Upper lobe of left lung (tissue), 6 donors: ENCODE measurements at places on chromosomes 12 and 14.

GRCh38 chr14:68955164-68955850 is 23.8 kb downstream of the ACTN1 start:
- DNase-seq, result no peak

DNA sequence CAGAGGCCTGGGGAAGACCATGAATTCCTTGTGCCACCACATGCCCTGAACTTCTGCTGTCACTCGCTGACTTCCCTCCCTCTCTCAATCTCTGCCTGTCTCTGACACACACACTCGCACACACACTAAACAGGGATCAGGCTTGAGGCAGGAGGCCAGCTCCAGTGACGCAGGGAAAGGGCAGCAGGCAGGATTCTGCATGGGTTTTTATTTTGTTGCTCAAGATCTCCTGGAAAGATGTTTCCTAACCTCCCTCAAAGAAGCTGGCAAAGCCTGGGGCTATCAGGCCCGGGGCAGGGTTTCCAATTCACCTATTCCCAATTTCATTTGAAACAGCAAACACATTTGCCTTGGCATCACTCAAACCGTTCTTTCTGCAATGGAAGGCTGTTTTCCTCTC is 27.7 kb upstream of the PEX5 start:
- DNase-seq, result no peak

- no peak for DNase-seq
Measured at GRCh38 chr14:26934151-26934550, 336.3 kb upstream of the NOVA1 start.

DNA sequence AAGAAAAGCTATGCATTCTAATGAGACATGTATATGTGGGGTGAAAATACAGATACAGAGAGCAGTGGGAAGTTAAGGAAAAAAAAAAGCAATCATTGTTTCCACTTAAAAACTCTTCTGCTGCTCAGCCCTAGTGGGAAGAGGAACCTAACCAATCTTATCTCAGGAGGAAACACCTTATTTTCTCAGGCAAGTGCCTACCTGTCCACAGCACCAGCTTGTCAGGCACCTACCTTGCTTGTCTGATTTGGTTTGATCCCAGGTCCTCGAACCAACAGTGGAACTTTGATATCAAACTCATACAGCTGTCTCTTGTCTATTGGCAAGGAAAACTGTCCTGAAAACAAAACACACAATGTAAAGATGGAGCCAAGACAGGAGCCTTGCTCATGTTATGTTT is 22.4 kb downstream of the GNS start:
- DNase-seq, result no peak
